ENCODE measurements at places on chromosomes 11 and 22.
A peak's percentile ranks its signal among the peaks of the same experiment; 100 is the strongest.

DNA sequence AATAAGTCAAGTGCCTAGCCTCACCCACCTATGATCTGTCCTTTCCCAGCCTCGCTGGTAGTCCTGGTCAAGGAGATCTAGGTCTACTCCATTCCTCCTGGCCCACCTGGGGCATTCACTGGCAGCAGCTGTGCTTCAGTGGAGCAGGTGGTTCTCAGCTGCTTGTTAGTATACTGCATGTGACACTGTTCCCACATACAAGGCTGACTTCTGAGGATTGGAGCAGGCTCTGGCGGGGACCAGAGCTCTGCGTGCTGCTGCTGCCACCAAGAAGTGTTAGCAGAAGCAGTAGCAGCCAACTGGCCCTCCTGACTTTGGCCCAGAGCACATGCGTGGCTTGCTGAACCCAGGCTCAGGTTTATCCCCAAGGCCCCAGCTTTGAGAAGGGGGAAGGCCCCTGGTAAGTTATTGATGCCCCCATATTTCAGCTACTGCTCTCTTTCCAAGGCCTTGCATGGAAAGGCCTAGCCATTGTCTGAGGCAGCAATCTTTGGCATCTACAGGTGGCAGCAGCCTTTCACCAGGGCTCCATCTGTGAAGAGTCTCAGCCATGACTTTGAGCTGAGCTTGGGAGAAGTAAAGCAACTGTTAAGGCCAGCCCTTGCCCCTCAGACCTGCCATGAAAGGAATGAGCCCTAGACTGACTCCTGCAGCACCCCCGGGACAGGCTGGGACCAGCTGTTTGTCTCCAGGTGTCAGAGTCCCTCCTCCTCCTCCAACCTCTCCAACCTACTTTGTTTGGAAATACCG lies 26.5 kb downstream of the ARHGAP1 start:
- no peak for DNase-seq

- no peak for DNase-seq
Observed at GRCh38 chr11:84224042-84224441, 937.9 kb upstream of the CCDC90B start.

GRCh38 chr11:113048820-113049768 lies 87.9 kb downstream of the NCAM1 start:
- no peak for DNase-seq

DNA sequence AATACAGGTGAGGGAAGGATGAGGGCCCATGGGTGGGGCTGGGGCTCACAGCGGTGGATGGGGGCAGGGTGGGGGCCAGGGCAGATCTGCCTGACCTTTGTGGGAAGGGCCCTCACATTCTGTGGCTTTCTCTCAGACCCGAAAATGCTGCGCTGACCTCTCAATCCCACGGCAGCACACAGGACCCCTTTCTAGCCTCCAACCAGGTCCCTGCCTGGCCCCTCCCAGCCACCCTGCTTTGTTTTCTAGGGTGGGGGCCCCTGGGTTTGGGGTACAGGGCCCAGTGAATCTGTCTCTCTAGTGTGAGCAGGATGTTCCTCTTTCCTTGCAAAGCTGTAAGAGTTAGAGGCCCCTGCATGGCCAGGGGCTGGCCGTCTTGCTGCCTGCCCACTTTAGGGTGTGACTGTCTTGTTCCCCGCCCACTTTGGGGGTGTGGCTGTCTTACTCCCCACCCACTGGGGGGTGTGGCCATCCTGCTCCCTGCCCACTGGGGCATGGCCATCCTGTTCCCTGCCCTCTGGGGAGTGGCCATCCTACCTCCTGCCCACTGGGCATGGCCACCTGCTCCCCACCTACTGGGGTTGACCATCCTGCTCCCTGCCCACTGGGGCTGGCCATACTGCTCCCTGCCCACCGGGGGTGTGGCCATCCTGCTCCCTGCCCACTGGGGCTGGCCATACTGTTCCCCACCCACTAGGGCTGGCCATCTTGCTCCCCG lies 11.5 kb downstream of the PARVG start:
- DNase-seq: peak; percentile 30

GRCh38 chr11:110565357-110566336 lies 135.9 kb downstream of the FDX1 start:
- no peak for DNase-seq

- DNase-seq: no peak
Observed at GRCh38 chr11:128207861-128208321, 379.5 kb downstream of the ETS1 start.

Measured in T-helper 2 cell treated with Interferon-gamma antibody and Interleukin-4, amounts not matched to agents 5 μg/mL and 100 μg/mL, for 36 hours (primary cell).